Stomach (tissue), 19 donors: ENCODE measurements at places on chromosomes 12 and 14.

DNA sequence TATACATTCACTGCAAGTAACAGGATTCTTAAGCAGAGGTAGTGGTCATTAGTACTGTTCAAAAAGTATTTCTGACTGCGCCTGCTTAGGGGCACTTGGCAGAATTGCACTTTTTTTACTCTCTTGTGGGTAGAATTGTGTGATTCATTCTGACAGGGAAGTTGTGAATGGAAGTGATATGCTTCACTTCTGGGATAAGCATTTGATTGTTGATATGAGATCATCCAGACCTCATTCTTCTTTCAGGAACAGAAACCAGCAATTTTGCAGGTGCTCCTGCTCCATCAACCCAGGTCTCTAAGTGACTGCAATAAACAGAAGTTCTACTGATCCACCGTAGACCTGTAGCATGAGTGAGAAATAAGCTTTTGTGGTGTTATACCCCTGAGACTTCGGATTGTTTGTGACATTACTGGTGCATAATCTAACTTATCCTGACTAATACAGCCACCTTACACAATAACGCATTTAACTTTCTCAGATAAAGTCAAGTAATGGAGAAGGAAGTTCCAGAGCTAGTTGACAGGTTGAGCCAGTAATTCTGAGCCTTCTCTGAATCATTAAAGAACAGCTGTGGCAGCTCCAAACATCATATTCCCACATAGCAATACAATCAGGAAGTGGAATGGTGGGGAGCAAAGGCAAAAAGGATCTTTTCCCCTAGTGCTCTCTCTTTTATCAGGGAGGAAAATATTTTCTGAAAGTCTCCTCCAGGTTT is 387.9 kb downstream of the SYT1 start:
- no peak for DNase-seq

DNA sequence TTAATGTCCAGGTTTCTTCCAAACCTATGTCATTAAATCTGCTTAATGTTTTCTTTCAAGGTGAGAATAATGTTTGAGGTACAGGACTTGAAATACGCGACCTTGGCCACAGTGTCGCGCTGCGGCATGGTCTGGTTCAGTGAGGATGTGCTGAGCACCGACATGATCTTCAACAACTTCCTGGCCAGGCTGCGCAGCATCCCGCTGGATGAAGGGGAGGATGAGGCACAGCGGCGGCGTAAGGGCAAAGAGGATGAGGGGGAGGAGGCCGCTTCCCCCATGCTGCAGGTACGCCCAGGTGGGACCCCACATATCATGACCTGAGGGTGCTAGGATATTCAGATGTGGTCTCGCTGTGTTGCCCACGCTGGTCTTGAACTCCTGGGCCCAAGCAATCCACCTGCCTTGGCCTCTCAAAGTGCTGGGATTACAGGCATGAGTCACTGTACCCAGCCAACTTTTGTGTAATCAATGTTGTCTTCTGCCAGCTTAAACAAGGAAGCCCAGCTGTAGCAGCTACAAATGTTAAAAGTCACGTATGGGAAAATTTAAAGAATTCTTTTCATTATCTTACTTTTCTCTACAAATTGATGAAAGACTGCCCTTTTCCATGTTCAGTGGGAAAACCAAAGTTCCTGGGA is 50.8 kb downstream of the DYNC1H1 start:
- DNase-seq: no peak

DNA sequence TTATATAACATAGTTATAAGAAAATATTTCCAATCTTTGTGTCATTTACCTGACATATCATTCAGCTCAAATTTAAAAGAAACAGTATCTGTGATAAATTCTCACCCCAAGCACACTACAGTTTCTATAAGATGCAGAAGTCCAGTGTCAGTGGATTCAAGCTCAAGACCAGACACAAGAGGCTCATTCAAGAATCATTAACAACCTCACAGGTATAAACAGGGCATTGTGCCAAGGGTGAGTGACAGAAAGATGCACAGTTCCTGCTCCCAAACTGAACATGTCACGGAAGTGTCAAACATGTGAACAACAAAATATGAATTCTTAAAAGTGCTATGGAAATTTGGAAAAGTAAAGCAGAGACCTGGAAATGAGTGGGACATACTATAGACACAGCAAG is 12.8 kb downstream of the ATP2B1 start:
- DNase-seq: no peak

DNA sequence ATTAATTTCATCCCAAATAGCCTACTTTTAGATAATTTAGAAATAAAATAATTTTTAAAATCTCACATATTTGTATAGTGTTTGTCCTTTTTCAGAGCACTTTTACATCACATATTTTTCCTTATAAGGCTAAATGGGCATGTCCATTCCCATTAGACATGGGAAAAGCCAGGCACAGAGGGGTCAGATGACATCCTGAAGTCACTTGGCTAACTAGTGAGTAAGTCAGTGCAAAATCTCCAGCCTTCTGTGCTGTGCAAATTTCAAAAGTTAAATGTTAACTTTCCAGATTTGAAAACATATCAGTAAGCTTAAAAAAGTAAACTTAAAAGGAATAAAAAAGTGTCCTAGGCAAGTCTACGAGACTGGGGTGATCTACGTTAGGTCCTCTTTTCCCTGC is 117.4 kb downstream of the EMP1 start:
- no peak for DNase-seq
